Non-pigmented ciliary epithelial cell (primary cell): ENCODE measurements at places on chromosomes 4 and X.

DNA sequence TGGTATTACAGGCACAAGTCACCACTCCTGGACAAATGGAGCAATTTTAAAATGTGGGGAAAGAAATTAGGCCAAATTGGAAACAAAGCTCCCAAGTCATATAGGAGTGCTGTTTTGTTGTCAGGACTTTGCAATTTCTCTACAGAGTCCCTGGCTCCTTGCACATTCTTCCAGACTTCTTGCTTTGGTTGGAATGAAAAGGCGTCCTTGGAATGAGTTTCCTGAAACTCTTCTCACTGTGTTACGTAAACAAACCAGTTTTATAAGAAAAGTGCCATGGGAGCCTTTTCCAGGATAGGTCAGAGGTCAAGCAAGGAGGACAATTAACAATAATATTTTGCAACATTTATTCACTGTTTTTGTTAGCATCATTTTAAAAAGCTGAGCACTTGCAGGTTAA lies 32.4 kb upstream of the KIT start:
- no peak for DNase-seq

GRCh38 chr4:21512353-21512752 lies 436.2 kb downstream of the KCNIP4 start:
- DNase-seq: peak; percentile 44

- DNase-seq: no peak
These were observed 175.2 kb upstream of the ADAMTS3 start for GRCh38 chr4:72744103-72744725.

DNA sequence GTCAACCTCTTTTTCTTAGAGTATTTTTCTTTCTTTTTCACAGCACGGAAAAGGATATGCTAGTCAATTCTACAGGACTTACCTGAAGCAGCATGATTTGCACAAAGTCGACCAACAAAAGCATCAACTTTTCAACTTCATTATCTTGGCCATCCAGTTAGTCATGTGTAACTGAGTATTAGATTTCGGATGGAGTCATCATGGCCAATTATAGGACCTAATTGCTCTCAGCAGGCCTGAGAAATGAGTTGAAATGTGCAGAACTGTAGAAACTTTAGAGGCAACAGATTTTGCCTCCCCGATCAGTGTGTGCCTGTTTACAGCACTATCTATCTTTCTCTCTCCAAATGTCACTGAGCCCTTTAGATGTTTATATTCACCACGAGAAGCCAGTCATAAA lies 41.0 kb downstream of the PCDH10 start:
- no peak for DNase-seq

DNA sequence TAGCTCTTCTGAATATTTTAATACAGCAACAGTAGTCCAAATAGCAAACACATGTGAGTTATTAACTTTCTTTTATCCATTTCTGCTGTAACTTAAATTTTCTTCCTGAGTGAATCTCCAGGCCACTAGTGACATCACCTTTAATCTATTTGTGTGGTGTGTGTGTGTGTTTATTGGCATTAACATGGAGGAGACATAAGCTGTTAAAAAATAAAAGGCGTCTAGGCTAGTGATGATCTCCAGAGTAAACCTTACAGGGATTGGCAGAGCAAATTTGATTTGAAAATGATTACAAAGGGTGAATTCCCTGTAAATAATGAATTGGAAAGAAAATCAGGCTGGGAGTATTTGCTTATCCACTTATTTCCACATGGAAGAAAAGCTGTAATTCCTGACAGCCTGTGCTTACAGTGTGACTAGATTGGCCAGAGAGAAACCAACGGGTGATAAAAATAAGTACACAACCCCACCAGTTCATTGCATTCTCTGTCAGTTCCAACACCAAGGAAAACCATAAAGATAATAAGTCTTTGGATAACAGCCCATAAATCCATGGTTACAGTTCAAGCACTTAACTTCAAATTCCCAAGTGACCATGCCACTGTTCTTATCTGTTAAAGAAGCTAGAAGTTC lies 186.1 kb downstream of the ENOX2 start:
- no peak for DNase-seq

GRCh38 chr4:112002248-112002661 lies 143.0 kb upstream of the FAM241A start:
- DNase-seq: no peak

DNA sequence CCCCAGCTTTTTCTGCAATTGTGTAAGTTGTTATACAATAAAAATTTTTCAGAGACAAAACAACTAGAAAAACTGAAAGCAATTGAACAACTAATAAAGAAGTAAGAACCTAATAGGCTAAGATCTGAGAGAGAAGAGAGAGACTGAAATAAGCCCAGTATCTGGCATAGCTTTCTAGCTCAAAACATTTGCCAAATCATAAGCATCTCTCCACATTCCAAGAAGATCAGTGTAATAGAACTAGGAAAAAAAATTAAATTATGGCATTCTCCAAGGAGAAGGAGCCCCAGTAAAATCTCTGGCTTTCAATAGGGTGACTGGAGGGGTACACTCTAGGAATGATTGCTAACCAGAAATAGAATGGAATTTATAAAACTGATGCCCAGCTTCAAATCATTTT lies 19.0 kb upstream of the PPP3CA start:
- no peak for DNase-seq

DNA sequence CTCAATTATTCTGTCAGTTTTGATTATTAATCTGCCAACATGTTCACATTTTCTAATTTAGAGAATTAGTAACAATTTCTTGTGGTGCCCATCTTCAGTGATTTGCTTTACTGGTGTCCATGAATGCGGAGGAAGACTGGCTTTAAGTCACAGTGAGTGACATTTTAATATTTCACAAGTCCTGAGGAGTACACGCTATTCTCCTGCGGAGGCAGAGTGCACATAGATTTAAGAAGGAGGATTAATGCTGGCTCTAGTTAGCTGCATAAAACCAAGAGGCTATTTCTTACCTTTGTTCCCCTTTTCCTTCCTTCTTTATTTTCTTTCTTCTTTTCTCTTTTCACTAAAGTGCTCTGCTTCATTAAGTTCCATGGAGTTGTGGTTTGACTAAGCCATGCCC lies 495.2 kb upstream of the IGFBP7 start:
- DNase-seq: no peak

GRCh38 chr4:174464949-174465348 lies 57.3 kb downstream of the HPGD start:
- no peak for DNase-seq

DNA sequence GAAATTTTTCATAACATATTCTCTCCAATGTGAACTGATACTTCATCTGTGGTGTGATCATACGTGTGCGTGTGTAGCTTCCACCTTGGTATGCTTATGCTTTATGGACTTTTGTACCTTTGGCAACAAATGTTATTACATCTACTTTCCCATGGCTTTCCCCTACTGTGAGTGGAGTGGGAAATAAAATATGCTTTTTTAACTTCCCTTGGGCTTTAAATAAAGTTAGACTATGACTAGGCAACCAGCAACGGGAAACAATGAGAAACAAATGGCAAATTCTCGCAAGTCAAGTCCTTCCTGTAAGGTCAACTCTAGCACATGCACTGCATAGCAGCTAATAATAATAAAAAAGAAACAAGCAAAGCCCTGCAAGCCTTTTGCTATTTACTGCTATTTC lies 205.0 kb upstream of the PDE5A start:
- no peak for DNase-seq

GRCh38 chr4:41050880-41051775 lies 163.2 kb downstream of the APBB2 start:
- DNase-seq: no peak

- no peak for DNase-seq
These were observed 109.1 kb upstream of the SLC4A4 start for GRCh38 chr4:71229477-71230270.

GRCh38 chr4:80097400-80098177 lies 24.6 kb upstream of the ANTXR2 start:
- peak; percentile 10 for DNase-seq

DNA sequence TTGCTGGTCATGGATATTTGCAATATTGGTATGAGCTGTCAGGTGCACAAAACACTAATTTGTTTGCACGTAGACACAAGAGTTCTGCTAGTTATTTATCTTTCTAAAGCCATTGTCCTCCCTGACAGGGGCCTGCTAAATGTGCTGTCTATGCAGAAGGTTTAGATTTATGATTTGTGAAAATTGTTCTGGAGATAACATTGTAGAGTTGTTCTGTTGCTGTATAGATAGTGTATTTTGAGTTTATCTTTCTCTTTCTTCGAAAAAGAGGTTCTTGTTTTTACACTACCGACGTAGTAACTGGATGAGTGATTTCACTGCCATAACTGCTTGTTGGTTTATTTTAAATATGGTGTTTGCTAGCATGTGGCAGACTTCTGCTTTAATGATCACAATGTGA lies 28.5 kb upstream of the FGG start:
- no peak for DNase-seq

GRCh38 chr4:70505151-70505748 lies 13.1 kb upstream of the AMTN start:
- no peak for DNase-seq

DNA sequence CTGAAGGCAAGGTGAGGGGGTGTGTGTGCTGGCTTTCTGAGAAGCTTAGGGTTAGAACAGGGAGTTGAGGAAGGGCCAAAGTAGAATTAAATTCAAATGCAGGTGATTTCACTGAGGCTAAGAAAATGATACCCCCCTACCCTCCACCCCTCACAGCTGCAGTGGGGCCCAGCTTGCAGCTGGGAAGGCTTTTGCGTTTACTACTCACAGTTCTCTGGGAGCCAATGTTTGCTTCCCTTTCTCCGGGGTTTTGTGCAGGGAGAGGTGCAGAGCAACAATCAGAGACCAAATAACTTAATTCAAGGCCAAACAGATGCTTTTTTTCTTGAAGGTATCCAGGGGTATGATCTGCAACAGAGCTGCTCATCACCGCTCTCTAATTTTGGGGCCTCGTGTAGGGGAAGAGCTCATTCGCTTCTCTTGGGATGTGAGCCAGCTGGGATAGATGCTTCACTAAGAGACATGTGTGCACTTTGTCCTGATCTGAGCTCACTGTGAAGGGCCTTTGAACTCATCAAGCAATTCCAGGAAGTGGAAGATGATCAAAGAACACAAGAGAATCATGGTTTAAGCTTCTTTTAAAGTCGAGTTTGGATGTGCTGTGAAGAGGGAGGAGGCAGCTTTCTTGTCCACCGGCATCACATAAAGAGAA lies 122.7 kb upstream of the C1GALT1C1 start:
- DNase-seq: no peak

- no peak for DNase-seq
These were observed 72.1 kb downstream of the PARM1 start for GRCh38 chr4:75004755-75005668.

DNA sequence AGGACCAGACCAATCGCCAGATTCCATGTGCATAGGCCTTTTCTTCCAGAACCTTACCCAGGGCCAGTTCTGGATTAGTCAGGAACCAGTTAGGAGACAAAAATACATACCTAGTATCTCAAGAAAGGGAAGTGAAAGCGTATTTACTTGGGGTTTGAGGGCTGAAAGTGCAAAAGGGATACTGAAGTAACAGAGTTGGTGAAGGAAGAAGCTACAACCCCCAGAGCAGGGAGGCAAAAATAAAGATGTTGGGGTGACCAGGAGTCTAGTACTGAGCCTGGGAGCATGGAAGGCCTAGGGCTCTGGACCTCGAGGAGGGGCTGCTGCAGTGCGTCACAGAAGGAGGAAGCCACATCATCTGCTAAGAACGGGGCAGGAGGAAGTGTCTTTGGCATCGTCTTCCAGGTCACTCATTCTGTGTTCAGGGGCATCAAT lies 38.3 kb downstream of the TKTL1 start:
- DNase-seq: no peak

- DNase-seq: no peak
These were observed 1.2 kb upstream of the PLAC8 start for GRCh38 chr4:83115656-83116285.

- peak; percentile 68 for DNase-seq
These were observed 70.1 kb upstream of the CBR4 start for GRCh38 chr4:169079942-169080827.

- DNase-seq: no peak
These were observed 76.2 kb upstream of the GRXCR1 start for GRCh38 chr4:42816189-42816879.

DNA sequence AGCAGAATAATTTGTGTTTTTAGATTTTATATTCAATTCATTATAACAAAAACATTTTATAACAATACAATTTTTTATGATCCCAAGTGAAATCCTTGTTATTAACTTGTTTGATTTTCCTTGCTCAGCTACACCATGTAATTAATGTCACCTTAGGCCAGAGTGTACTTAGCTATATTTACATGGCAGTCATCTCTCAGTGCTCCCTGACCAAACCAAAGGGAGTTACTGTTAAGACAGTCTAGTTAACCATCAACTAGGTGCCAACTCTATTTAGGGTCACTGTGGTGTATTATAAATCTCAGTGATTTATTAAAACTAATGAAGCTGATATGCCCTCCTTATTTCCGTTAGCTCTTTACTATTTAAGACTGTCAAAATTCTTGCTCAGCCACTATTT lies 44.4 kb downstream of the CCDC158 start:
- DNase-seq: no peak

DNA sequence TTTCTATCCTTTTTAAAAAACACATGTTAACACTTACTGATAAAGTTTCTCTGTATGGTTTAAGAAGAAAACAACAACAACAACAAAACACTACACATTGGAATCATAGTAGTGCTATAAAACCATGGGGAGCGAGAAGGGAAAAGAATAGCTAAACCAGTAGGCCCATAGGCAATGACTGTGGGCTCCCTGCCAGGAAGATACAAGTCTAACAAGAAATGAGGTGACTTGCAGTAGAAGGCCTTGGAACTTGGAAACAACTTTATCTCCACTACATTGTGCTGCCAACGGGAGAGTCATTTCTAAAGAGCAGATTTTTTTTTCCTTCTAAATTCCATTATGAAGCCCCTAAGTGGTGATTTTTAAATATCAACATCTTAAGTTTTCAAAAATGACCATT lies 78.0 kb downstream of the GPC4 start:
- DNase-seq: no peak

- no peak for DNase-seq
These were observed 55.5 kb upstream of the ADGRG2 start for GRCh38 chrX:19177721-19178120.

DNA sequence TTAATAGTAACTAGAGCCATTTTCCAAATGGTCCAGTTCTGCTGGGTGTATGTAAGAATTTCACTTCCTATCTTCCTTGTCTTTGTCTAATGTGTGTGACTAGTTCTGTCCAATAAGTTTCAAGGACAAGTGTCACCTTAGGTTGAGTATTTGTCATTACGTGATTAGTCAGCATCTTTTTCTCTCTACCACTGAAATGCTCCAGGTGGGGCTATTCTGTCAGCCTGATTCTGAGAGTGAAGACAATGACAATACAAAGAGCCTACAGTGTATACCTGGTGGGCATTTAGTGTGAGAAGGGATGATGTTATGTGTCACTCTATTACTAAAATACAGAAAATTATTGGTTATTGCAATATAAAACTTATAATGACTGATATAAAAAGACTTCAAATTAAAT lies 876.3 kb downstream of the C4orf33 start:
- no peak for DNase-seq

- DNase-seq: no peak
These were observed 2.1 kb upstream of the NKX6-1 start for GRCh38 chr4:84501202-84501503.
